ENCODE measurements at places on chromosomes 13 and 19.
A peak's percentile ranks its signal among the peaks of the same experiment; 100 is the strongest.

- DNase-seq = no peak
These were observed 13.5 kb downstream of the KCTD12 start for GRCh38 chr13:76872675-76873074.

GRCh38 chr13:48162217-48162616 lies 67.3 kb upstream of the MED4 start:
- no peak for DNase-seq

DNA sequence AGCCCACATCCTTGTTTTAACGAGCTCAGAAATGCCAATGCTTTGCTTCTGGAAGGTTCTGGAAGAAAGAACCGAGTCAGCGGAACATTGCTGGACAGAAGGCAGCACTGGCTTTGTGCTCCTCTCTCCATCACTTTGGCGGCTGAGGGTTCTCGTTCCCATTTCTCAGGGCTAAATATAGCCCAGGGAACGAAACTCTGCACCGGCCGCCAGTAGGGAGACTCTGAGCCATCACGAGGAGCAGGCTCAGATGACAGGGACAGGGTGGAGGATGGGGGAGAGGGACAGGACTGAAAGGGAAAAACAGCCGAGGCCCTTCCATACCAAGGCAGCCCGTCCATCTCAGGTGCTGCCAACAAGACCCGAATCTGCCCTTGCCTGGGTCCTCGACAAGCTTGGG lies 166.4 kb downstream of the CACNA1A start:
- DNase-seq = peak; percentile 12

DNA sequence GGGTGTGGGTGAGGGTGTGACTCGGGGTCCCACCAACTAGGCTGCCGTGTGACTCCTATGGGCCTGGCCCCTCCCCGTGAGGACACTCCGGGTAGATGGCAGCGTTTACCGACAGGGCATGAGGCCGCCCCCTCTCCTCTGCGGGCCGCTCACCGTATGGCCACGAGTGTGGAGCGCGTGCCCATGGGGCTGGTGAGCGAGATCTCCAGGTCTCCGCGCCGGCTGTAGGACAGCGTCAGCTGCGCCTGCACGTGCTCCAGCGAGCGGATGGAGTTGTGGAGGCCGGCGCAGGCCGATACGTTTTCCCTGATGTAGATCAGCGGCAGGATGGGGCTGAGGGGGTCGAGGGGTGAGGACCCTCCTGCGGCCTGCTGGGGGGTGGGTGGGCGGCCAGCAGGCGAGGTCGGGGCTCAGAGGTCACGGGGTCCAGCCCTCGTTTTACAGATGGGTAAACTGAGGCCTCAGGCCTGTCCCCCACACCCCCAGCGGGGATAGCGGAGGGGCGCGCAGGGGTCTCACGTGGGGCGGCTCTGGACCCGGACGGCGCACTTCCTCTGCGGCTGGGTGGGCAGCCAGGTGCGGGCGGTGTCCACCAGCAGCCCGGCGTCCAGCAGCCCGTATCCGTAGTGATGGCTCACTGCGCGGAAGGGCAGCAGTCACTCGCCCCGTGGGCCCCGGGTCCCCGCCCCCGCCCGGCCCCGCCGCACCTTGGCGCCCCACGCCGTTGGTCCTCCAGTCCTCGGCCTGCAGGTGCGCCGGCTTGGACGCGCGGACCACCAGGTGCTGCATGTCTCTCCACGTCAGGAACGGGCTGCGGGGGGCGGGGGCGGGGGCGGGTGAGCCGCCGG lies 4.3 kb upstream of the C19orf25 start:
- DNase-seq = no peak

GRCh38 chr19:918481-919198 lies 1.5 kb downstream of the KISS1R start:
- no peak for DNase-seq

DNA sequence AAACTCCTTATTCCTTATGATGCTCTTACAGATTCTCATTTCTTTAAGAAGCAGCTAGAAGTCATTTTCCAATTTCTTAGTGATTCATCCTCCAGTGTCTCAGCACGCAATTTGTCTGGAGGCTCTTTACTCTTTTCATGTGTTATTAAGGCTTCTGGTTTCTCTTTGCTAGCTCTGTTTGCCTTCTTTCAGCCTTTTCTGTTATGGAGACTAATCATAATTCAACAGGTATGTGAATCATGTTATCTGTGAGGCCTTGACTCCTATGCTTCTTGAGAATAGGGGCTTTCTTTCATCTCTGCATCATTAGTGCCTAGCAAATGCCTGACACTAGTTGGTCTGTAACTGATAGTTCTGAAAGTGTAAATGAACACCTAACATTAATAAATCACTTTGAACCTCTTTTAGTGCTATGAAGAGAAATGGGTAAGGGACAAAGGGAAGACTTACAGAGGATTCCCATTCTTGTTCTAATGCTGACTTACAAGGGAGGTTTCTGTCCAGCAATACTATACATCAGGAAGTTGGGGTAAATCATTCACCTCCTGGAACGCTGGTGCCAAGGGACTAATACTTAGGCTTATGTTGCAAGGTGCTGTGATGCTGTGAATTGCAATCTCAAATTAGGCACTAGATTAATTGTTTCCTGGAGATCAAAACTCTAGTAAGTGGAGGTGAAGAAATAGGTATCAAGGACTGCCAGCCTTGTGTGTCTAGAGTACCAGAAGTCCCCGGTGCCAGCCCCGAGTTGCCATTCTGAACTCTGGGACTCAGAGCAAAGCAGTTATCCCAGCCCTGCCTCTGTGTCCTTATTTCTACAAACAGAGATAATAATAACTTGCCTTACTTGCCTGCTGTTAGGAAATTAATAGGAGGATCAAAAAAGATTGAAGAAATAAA lies 265.6 kb downstream of the DCLK1 start:
- DNase-seq = no peak

DNA sequence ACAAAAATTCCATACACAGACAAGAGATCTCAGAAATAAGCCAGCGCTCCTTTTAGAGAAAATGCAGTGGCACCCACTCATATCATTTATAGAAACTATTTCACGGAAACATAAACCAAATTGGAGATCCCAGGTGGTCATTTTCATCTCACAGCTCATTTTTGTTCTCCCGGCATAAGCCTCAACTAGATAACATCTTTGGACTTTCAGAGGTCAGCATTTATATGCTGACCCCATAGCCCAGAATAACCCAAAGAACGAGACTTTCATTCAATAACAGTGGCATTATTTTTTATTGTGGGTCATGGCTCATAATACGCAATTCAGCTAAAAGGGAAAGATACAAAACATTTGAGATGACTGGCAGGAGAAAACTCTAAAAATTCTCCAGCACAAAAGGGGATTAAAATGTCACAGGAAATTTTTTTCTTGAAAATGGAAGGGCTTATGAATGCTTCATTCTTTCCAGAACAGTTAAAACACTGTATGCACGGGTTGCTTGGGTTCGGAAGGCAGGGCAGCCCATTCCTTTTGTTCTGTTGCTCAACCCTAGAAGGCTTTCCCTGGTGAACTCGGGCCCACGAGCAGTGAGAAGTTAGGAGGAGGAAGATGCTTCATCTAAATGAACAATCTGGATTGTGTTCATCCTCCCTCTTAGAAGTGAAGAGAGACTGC lies 24.0 kb downstream of the STARD13 start:
- peak; percentile 52 for DNase-seq

DNA sequence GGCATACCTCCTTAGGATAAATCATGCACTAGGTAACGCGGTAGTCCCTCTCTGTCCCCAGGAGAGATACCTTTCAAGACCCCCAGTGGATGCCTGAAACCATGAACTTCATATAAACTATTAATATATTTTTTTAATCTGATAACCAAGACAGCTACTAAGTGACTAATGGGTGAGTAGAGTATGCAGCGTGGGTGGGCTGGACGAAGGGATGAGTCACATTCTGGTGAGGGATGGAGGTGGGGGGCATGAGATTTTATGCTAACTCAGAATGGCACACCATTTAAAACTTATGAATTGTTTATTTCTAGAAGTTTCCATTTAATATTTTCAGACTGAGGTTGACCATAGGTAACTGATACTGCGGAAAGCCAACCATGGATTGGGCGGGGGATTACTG lies 46.2 kb downstream of the CDK8 start:
- DNase-seq = no peak

DNA sequence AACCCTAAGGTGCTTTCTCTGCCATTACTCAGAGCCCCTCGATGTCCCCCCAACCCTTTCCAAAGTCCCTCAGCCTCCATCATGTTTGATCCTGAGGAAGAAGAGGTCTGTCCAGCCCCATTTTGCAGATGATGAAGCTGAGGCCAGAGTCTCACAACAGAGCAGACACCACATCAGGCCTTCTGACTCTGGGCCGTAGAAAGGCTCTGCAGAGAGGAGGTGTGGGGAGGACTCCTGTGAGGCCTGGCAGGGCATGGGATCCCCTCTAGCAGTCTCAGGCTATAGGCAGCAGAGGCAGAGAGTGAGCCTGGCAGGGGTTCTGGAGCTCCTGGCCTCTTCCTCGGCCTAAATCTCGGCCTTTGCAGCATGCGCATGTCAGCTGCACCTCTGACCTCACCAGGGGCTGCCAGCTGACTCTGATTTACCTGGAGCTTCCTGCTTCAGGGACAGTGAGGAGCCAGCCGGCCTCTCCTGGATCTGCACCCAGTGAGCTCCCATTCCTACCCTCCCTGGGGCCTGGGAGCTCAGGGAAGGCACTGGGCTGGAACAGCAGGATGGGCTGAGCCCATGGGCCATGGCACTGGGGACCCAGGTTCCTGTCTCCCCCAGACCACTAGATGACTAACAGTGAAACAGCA lies 41.7 kb upstream of the VSTM2B start:
- DNase-seq = no peak

DNA sequence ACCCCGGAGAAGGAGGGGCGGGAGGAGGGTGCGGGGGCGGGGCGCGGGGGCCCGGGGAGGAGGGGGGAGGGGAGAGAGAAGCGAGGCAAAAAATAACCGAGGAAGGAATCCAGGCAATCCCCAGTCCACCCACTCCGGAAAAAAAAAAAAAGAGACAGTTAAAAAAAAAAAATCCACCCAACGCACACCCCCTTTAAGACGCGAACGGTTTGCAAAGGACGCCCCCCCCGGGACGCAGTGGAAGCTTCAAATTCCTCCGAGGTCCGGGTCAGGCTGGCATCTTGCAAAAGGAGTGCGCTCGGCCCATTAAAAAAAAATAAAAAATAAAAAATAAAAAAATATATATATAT lies at the start of gene CACNA1A:
CACNA1A (minus strand) TSS at position 9 of the 350 bp plus-strand sequence. CDS start 255 bp downstream, outside the sequence.
- DNase-seq = no peak

DNA sequence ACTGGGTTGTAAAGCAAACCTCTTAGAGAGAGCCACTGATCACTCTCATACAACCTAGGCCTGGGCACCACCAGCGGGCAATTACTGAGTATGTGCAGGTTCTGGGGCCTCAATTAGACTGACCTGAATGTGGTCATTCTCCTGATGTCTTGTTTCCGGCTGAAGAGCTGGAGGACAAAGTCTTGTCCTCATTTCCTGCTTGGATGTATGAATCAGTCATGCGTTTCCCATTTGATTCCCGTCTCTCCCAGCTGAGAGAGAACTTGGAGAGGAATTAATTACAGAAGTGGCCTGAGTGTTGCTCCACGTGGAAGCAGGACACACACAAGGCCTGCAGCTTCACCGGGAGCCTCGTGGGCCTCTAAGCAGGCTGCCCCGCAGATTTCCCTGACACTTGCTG lies 799.3 kb upstream of the ARGLU1 start:
- no peak for DNase-seq

- peak; percentile 94 for DNase-seq
These were observed 8.8 kb downstream of the FXYD3 start for GRCh38 chr19:35124098-35125060.

DNA sequence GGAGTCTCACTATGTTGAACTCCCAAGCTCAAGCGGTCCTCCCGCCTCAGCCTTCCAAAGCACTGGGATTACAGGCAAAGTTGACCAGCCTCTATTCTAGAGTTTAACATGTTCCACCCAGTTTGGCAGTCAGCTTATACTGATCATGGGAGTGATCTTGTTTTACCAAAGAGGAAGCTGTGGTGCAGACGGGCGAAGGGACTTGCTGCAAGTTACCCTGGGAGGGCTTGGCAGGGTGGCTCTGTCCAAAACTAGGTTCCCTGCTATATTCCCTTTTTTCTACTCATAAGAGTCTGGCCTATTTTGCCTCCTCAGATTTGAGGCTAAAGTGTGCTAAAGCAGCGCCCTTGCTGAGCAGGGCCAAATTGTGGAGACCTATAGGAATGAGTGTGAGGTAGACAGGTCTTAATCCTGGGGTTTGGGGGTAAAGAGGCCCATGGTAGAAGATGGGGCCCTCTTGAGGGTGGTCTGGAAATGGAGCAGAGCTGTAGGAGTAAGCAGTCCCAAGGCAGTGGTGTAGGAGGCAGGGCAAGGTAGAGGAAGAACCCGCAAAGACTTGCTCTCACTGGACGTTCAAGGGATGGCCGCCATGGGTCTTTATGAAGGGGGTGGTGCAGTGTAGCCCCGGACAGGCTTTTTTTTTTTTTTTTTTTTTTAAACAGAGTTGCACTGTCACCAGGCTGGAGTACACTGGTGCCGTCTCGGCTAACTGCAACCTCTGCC lies 3.3 kb downstream of the RPS19 start:
- DNase-seq = no peak

DNA sequence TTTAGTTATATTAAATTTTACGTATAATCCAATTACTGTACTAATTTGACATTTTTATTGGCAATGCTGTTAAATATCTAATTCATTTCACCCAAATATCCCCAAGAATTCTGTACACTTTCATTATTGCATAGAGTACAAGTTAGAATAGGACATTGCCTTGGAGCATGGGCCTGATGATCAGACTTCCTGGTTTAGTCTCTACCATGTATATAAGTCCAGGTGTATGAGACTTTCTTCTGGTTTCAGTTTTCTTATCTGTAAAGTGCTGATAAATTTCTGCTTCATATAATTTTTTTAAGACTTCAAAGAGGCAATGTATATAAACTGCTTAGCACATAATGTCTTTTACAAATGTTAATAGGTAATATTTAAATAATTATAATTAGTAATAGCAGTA lies 179.4 kb downstream of the KLF12 start:
- DNase-seq = no peak

DNA sequence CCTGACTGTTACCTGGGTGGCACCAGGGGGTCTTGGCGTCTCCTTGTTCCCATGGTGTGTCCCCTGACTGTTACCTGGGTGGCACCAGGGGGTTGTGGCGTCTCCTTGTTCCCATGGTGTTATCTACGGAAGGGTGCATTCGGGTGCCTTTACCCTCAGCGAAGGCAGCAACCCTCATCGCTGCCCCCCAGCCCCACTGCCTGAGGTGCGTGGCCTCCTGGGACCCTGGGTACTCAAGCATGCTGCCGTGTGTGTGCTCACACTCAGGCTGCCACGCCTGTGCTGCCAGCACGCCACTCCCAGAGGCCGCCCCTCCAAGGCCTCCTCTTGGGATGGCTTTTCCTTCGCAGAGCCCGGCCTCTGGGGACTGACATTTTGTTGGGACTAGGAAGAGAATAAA lies 25.1 kb downstream of the TFDP1 start:
- no peak for DNase-seq

- DNase-seq = no peak
These were observed 8.0 kb upstream of the CCER2 start for GRCh38 chr19:38919837-38920601.

- no peak for DNase-seq
These were observed 1.7 kb downstream of the MCF2L start for GRCh38 chr13:112970552-112971287.

DNA sequence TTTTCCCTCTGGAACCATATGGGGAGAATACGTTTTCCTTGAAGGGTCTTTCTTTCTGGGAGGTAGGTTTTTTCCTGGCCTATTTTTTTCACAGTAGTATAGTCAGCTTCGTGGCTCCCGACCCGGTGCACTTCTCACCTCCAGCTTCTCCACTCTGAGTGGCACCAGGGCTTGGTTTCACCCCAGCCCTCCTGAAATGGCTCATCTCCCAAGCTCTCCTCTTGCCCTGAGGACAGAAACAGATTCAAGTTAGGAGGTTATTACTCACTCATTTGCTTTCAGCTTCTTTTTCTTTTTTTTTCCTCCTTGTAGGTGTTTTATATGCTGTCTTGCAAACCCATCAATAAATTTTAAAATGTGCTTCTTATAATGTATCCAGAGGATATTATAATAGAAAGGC lies 199.3 kb downstream of the RFC3 start:
- DNase-seq = no peak
